ENCODE measurements at places on chromosomes 11 and 22.

- DNase-seq, result no peak
Measured at GRCh38 chr22:40504285-40505249, 132.0 kb downstream of the MRTFA start.

DNA sequence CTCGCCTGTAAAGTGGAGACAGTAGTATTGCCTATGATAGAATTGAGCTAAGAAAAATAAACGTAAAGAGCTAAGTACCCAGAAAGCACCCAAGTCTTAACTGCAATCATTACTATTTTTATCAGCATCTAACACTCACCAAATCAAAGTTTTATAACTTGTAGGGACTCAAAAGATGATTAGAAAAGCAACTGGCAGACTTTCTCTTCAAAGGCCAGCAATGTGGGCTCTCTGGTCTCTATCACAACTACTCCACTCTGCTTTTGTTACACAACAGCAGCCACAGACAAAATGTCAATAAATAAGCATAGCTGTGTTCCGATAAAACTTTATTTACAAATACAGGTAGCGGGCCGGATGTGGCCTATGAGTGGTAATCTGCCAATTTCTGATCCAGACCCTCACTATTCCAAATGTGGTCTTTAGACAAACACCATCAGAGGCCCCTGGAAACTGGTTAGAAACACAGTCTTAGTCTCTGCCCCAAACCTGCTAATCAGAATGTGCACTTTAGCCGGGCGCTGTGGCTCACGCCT lies 8.2 kb downstream of the TPST2 start:
- DNase-seq, result no peak

GRCh38 chr22:37202001-37202555 lies 10.2 kb downstream of the SSTR3 start:
- DNase-seq, result no peak

DNA sequence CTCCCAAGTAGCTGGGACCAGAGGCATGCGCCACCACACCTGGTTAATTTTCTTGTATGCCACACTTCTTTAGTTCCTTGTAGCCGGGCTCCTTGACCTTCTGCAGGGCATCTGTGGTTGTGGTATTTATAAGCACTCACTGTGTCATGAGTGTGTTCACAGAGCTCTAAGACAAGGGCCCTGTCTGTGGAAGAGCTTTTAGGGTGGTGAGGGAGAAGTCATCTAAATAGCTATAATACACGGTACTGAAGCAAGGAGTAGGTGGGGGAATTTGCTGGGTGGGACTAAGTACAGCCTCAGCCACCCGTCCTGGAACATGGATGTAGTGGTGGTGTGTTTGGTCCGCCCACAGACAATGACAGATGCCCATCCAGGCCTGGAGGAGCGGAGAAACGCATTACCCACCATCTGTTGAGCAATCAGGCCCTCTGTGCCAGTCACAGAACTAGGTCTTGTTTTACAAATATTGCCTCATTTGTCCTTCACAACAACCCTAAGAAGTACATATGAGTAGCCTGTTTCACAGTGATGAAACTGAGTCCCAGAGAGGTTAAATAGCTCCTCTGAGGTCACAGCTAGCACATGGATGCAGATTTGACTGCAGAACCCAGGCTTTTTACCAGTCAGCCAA lies 10.1 kb downstream of the ACO2 start:
- no peak for DNase-seq

- DNase-seq, result no peak
Measured at GRCh38 chr11:76276781-76277155, 70.5 kb upstream of the WNT11 start.

GRCh38 chr11:33658195-33658900 lies 42.3 kb downstream of the C11orf91 start:
- DNase-seq, result no peak

DNA sequence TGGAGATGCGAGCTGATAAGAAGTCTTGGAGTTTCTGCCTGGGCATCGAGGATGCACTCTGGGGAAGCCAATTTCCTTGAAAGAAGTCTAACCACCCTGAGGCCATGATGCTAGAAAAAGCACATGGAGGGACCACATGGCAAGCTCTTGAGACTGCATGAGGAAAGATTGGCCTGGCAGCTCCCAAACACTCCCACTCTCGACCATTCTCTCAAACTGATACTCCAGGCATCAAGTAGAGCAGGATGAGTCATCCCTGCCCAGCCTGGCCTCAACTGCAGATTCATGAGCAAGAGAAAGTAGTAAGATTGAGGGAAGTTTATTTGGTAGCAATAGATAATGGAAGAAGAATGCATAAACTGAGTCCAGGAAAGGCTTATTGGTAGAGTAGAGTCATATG lies 194.3 kb downstream of the KIF18A start:
- no peak for DNase-seq

DNA sequence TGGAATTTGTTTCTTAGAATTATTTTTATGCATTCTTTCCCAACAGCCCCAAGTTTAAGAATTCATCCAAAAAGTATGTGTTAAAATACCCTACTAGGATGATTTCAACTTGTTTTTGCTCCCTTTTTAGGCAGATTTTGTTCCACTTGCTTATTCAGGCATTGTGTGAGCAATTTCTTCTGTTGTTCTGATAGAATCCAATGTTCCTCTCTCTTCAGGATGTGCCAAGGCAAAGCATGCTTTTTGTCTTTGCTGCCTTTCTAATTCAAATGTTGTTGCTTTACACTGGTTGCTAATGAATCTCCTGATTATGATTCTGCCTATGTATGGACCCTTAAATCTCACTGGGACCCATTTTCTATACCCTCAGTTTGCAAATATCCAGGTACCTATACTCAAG lies 131.2 kb upstream of the ARHGAP42 start:
- DNase-seq, result no peak

- DNase-seq, result no peak
Measured at GRCh38 chr11:13462311-13462900, 616 bp downstream of the BTBD10 start.

GRCh38 chr11:45475173-45475572 lies 189.0 kb upstream of the SYT13 start:
- no peak for DNase-seq

DNA sequence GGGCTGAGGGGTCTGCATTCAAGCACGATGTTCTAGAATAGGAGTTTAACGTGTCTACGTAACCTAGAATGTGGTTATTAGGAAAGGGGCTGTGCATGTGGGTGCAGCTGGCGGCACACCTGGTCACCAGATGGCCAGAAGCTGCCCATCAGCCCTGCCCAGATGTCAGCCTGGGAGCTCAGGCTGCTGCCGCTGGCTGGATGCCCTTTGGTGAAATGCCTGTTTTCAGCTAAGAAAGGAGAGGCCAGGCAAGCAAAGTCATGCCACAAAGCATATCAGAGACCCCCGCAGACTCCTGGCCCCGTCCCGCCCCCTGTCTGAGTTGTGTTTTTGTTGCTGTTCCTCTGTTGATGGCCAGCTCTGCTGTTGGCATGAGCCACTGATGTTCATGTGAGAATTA lies 11.3 kb upstream of the ADORA2A start:
- no peak for DNase-seq

DNA sequence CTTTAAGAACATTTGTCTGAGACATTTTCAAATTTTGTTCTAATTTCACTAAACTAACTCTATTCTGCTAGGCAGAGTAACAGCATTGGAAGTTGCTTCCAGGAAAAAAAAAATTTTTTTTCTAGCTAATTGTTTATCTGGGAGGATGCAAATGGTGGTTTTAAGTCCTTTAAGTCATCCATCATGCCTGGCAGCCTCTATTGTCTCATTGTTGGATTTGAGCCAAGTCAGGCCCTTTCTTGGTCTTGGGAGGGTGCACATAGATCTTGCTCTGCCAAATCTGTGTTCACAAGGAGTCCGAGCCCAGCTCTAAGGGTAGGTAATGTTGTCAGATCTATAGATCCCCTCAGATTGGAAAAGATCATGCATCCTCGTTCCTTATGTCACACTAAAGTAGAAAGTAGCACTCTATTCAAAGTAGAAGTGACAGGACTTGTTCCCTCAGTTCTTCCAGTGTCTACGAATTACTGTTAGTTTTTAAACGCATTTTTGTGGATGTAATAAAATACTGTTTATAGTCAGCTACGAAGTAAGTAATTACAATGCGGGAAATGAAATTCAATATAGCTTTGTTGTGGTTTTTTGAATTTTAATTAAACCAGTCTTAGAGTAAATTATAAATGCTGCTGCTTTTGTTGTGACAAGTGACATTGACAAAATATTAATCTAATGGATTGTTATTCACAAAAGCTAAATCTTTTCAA lies 166.0 kb upstream of the RASSF10 start:
- DNase-seq, result no peak

- DNase-seq, result no peak
Measured at GRCh38 chr22:39545386-39546365, 13.1 kb upstream of the RPS19BP1 start.

GRCh38 chr11:10599388-10600175 lies 31.1 kb upstream of the LYVE1 start:
- DNase-seq, result no peak

DNA sequence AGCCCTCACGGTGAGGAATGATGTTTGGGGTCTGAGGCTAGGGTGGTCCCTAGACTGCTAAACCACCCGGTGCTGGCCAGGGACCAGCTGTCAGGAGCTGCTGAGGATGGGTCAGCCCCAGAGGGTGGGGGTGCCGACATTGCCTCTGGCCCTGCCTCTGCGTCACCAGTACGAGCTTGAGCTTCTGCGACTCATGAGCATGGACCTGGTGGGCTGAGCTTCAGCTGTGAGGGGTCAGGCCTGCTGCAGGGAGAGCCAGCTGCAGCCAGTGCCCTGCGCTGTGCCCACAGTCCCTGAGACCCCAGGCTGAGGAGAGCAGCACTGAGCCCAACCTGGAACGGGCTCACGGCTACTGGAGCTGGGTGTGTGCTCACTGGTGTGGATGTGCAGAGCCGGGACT lies 7.0 kb downstream of the DERL3 start:
- DNase-seq, result peak; percentile 21

GRCh38 chr11:43542750-43543712 lies 137.5 kb upstream of the HSD17B12 start:
- no peak for DNase-seq

DNA sequence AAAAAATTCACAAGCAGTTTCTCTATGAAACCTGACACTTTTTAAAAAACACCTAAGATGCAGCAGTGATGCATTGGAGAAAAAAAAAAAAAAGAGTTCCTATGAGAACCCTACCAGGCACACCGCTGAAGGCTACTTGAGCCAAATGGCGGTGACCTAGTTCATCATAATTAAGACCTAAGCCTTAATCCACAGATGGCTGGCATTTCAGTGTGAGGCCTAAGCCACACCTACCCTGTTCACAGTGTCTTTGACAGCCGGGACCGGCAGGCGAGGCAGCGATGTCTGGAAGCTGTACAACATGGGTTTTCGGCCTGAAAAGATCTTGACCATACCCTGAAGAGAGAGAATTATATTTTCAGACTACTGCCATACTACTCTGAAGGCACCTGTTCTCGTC lies 38.0 kb downstream of the CPT1A start:
- DNase-seq, result no peak

DNA sequence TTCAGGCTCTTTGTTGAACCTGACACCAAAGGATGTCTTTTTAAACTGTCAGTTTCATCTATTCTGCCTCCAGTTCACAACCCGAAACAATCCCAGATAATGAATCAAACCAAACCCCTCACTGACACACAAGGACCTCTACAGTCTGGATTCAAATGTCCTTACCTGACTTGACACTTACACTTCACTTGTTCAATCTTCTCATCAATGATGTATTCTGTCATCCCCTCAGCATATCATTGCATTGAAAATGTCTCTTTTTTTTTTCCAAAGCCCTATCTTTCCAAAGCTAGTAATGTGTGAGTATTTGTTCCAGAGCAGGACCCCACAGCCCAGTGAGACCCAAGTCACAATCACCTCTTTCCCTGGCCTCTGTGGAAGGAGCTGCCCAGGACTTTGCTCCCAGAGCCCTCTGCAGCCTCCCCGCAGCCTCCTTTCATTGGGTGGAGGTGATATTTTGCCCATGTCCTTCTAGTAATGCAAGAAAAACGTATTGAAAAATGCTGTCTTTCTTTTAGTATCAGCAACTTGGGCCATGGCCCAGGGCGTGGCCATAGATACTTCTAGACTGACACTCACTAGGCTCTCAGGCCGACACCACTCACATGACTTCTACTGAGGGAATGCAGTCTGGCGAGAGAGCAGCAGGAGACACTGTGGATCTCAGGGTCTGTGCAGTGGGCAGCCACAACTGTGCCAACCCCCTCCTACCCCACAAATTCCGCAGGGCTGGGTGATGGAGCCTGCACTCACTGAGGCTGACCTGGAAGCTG lies 18.2 kb downstream of the RFPL3 start:
- no peak for DNase-seq

DNA sequence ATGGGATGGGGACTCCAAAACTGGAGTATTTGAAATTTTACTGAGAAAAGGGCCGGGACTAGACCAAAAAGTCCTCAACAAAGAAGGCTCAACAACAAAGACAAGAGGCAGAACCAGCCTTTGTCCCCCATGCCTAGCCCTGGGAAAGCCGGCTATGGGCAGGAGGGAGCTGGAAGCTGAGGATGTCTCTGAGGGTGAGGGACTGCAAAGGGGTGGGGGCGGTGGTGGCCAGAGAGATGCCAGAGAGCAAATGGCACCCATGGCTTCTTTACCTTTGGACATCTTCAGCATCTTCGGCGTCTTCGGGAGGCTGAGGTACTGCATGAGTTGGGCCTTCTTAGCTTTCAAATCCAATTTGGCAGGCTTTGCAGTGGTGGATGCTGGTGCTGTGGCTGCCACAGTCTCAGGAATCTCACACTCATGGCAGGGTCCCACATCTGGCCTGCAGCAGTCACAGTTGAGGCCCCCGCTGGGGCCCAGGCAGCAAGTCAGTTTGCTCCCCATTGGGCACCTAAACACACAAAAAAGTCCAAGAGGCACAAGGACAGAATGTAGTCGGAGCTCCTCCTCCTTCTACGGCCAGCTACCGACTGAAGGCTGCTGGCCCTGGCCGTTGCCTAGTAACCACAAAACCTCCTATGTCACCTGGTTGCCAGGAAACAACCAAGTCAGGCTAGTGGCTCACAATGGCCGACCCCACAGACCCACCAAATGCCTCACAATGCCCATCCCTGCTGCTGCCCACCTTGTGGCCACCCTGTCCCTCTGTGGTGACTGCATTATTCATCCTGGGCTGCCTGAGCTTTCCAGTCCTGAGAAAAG lies at the start of gene C22orf42:
Gene C22orf42, minus strand, starts transcription at position 592 of the 822 bp plus-strand sequence. Its CDS starts 88 bp downstream, at position 504.
- DNase-seq, result no peak

- peak; percentile 73 for DNase-seq
Measured at GRCh38 chr11:819943-820649, 1.4 kb downstream of the PNPLA2 start.

GRCh38 chr11:74004759-74005615 lies 3.9 kb downstream of the UCP3 start:
- no peak for DNase-seq

- peak; percentile 87 for DNase-seq
Measured at GRCh38 chr11:124920870-124921609, 2.0 kb downstream of the HEPN1 start.

- no peak for DNase-seq
Measured at GRCh38 chr11:59261150-59261549, 48.4 kb upstream of the MPEG1 start.

GRCh38 chr11:67371911-67372320 lies 1.5 kb downstream of the CLCF1 start:
- no peak for DNase-seq

DNA sequence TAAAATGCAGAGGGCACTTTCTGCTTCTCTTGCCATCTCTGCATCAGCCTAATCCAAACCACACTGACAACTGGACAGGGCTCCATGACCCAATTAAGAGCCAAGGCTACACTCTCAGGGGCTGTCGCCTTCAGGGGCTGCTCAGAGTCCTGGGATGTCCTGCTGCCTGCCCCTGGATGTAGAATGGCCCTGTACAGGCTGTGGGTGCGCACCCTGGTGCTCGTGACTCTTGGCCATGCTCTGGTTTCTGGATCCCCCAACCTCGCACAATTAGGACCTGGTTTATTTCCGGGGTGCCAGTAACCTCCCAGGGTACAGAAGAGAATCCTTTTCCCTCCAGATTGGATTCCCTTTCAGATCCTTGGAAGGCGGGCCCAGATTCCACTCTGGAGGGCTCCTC lies 11.3 kb downstream of the IFT27 start:
- peak; percentile 6 for DNase-seq
